ENCODE measurements at places on chromosomes 1 and 21. TPM values are rescaled to one million over a fixed set of nuclear protein-coding genes. Genes with fewer than 3 reads are reported as not detected.

Gene LEFTY2
- total RNA-seq: 3.9 TPM

Gene HES2
- 0.53 TPM for total RNA-seq

Gene CDK18
- 3.5 TPM for total RNA-seq

Gene ADAMTS4
- 4.4 TPM for total RNA-seq

Gene CELF3
- 0.37 TPM for total RNA-seq

Gene KISS1
- total RNA-seq: not detected

Gene VSIG8
- total RNA-seq: not detected

Gene ANGPTL7
- total RNA-seq: 2.7 TPM

Gene EPHX1
- 18.1 TPM for total RNA-seq

Gene SPRR2F
- total RNA-seq: not detected

Gene ADGRL4
- 28.9 TPM for total RNA-seq

Gene OR2T35
- not detected for total RNA-seq

DNA sequence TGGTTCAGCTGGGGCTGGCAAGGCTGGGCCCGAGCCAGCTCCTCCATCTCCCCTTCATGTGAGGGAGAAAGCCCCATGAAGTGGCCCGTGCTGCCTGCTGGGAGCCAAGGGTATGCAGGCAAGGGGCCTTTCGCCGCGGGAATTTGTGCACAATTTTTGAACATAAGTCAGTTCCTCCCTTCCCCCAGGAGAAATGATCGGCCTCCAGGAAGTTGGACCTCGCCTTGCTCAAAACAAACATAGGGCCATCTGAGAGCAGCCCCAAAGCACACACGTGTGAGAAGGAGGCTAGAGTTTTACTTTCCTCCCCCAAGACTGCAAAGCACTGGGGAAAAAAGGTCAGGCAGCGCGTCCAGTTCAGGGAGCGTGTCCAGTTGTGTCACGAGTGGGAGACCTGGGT lies 64.7 kb downstream of the PRDM16 start:
- DNase-seq: no peak

- DNase-seq: no peak
Measured at GRCh38 chr1:214548988-214549387, 2.4 kb downstream of the PTPN14 start.

- no peak for DNase-seq
Measured at GRCh38 chr1:35745124-35745730, 24.6 kb downstream of the CLSPN start.

DNA sequence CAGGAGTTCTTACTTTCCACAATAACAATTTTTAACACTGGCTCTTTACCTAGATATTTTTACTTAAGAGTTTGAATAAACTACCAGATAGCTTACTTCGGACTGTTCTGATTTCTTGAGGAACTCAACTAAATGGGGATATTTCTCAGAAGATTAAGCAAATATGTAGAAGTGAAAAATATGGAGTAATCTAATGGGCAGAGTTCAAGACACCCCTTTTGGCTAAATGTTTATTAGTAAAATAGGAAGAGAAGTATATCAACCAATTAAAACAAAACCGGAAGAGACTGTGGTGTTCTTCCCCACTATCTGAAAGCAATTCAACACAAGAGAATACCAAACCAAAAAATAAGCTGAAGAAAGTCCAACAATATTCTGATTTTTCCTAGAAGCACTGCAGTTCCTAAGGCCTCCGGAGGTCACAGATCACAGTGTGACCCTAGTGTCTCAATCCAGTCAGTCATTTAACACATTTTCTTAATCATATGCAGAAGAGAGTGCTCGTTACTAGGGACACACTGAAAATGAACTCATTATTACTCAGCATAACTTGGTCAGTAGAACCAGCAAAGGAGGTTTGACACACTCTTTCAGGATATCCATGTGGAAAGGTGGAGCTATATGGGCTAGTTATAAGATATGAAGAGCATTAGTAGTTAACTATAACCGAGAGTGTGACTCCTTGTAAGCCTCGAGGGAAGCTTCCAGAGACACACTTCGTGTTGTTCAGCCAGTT lies 5.2 kb downstream of the SIPA1L2 start:
- DNase-seq: no peak

DNA sequence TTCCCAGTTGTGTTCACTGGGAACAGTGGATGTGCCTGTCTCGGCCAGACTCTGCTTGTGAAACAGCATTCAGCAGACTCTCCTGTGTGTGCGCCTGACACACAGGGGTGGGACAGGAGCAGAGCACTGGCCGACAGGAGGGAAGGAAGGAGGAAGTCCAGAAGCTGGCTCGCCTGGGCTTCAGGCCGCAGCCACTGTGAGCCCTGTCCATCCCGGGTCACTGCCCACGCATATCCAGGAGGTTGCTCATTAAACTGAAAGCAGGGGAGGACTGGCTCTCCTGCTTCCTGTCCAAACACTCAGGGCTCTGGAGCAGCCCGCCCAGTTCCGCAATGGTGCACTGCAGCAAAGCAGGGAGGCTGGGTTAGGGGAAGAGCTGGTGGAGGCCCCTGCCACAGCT lies 218.7 kb upstream of the VAMP3 start:
- no peak for DNase-seq

DNA sequence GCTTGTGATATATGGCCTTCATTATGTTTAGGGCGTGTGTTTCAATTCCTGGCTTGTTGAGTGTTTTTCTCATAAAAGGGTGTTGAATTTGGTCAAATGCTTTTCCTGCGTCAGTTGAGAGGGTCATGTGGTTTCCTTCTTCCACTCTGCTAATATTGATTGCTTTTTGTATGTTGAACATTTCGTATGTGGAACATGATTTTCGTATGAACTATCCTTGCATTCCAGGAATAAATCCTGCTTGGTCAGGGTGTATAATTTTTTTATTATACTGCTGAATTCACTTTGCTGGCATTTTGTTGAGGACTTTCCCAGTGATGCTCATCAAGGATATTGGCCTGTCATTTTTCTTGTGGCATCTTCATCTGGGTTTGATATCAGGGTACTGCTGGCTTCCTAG lies 4.7 kb upstream of the ATAD3A start:
- DNase-seq: no peak

- no peak for DNase-seq
Measured at GRCh38 chr1:67285780-67286488, 21.7 kb upstream of the IL12RB2 start.

GRCh38 chr1:12769976-12770505 lies 3.5 kb upstream of the PRAMEF12 start:
- no peak for DNase-seq

- DNase-seq: no peak
Measured at GRCh38 chr1:13666317-13666716, 33.7 kb upstream of the PRDM2 start.

DNA sequence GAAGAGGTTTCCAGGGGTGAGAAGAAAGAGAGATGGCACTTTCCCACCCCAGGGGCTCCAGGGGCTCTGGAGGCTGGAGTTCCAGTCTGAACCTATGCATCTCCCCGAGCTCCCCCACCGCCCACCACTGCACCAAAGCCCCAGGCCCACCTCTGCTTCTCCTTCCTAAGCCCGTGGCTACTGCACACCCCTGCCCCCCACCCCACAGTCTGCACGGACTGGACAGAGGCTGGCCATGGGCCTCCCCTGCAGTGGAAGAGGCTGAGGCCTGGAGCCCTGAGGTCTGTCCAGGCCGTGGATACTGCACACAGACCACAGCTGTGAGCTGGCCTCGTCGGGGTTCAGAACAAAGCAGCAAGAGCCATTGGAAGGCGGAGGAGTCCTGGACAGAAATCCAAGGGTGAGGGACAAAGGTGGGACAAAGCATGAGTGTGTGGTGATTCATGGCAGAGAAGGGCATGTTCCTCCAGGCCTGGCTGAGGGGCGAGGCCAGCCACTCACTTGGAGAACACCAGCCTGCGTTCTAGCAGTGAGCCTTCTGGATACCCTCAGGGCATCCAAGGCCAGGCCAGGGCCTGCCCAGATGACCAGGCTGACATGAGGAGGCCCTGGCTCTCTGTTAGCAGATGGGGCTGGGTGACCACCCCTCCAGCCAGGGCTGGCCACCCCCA lies 244.8 kb upstream of the VAMP3 start:
- no peak for DNase-seq

DNA sequence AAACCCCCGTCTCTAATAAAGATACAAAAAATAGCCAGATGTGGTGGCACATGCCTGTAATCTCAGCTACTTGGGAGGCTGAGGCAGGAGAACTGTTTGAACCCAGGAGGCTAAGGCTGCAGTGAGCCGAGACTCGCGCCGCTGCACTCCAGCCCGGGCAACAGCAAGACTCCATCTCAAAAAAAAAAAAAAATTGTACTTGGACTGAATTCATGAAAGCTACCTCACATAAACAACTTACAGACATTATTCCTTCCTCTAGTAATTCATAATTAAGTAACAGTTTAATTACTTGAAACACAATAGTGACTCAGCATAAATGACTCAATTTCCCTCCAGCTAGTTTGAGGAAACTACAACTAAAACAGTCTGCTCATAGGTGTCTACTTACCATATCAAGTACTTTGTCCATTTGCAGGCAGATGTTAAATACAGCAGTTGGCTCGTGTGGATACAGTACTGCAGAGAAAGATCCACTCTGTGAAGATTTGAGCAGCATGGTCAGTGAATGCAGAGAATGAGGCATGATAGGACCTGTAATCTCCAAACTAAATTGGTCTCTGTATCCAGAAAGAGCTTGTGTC lies 9.4 kb downstream of the DONSON start:
- no peak for DNase-seq

DNA sequence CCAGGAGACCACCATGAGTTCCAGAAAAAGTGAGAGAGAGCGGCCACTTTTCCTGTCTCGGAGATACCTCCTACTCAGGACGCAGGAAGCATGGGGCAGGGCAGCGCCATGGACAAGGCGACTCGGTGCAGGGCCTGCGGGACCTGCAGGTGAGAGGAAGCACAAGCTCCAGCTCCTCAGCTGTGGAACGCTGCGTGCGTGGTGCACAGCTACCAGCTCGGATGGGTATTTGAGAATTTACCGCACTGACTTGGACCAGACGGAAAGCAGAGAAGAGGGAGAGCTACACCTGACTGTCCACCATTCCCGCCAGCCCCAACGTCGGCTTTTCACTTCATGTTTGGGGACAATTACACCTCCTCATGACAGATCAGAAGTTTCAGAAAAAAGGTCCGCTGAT lies 8.2 kb upstream of the CDK11A start:
- no peak for DNase-seq

- no peak for DNase-seq
Measured at GRCh38 chr1:2594001-2594640, 7.5 kb downstream of the PRXL2B start.

DNA sequence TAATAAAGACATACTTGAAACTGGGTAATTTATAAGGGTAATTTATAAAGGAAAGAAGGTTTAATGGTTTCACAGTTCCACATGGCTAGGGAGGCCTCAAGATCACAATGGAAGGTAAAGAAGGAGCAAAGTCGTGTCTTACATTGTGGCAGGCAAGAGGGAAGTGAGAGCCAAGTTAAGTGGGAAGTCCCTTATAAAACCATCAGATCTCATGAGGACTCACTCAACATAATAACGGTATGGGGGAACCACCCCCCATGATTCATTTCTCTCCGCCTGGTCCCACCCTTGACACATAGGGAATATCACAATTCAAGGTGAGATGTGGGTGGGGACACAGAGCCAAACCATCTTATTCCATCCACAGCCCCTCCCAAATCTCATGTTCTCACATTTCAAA lies 76.8 kb upstream of the ZNF678 start:
- no peak for DNase-seq

GRCh38 chr1:4734791-4735190 lies 80.4 kb downstream of the AJAP1 start:
- DNase-seq: no peak

DNA sequence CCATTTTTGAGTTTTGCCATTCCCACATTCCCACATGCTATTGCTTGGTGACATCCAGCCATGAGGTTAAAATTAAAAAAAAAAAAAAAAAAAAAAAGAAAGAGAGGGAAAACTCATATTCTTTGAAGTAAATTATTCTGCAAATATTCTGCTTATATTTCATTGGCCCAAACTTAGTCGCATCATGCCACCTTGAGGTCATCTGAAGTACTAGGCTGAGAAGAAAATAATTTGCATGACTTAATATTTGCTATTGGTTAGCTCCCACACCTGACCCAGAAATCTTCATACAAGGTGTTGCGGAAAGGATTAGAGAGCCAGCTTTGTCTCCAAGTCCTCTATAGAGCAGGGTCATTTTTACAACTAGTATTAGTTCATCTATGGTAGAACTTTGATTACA lies 2206.0 kb downstream of the MRPL39 start:
- no peak for DNase-seq

- no peak for DNase-seq
Measured at GRCh38 chr1:53188099-53188498, 8.5 kb upstream of the CPT2 start.

DNA sequence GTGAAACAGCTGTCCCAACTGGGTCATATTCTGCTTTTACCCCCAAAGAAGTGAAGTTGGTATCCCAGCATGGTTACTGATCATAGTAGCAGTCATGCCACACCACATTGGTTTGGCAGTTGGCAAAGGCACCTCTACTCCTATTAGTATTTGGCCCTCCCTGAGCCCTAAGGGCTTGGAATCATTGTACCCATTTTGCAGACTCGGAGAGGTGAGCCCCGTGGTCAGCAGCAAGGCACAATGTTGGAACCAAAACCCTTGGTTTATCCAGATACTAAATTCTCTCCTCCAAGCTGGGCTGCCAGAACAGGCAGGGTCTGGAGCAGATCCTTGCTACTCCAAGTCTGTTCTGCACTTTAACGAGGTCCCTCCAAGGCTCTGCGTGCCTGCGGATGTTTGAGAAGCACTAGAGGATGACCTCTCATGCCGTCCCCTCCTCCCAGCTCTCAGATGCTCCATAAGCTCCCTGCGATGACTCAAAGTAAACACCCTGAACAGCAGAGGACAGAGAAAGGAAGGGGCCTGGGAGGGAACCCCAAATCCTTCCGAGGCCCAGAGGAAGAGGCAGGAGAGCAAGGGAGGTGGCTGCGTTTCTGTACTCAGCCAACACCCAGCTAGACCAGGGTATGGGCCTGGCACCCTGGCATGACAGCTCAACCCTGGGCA lies 89.3 kb downstream of the PAX7 start:
- DNase-seq: no peak

DNA sequence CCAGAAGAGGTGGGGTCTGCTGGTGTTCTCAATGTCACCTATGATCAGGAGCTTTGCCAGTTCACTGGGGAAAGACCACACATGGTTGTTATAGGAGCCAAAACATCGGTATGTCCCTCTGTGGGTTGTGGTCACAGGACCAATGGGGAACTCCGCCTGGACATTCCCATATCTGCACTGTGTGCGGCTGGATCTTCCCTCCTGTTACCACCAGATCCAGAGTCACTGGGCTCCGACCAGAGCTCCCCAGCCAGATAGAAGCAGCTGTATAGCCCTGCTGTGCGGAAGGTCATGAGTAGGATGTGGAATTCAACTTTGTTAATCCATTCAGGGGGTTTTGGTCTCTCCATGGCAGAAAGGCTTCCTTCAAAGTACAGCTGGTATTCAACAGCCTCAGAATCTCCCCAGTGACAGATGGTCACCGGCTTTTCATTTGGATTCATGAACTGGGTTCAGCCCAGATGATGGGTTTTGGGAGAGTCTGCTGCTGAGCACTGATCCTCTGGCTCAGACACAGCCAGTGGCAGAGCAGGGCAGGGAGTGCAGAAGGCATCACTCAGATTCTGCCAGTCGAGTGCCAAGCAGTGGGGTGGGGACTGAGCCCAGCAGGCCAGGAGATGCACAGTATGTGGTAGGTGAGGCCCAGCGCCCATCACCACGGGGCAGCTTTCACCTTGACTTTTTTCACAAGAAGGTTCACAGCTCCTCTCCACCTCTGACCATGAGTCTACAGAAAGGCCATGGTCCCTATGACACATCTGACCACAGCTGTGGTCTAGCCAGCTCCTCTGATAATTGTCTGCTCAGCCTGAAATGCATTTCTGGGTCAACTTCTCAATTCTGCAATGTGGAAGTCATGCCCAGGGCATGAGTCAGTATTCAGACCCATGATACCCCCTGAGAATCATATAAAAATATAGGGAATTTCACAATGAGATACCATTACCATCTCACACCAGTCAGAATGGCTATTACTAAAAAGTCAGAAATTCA lies 2.9 kb upstream of the SHCBP1L start:
- DNase-seq: no peak
